ENCODE measurements at places on chromosomes 1 and 21.

DNA sequence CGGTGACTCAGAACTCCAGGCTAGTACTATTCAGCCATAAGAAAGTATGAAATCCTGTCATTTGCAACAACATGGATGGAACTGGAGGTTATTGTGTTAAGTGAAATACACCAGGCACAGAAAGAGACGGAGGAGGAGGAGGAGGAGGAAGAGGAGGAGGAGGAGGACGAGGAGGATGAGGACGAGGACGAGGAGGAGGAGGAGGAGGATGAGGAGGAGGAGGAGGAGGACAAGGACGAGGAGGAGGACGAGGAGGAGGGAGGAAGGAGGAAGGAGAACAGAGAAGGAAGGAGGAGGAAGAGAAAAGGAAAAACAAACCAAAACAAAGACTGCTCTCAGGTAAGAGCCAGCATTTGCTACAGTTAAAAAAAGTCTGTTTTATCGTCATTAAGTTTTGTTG lies 178.7 kb downstream of the NPHP4 start:
- no peak for DNase-seq

DNA sequence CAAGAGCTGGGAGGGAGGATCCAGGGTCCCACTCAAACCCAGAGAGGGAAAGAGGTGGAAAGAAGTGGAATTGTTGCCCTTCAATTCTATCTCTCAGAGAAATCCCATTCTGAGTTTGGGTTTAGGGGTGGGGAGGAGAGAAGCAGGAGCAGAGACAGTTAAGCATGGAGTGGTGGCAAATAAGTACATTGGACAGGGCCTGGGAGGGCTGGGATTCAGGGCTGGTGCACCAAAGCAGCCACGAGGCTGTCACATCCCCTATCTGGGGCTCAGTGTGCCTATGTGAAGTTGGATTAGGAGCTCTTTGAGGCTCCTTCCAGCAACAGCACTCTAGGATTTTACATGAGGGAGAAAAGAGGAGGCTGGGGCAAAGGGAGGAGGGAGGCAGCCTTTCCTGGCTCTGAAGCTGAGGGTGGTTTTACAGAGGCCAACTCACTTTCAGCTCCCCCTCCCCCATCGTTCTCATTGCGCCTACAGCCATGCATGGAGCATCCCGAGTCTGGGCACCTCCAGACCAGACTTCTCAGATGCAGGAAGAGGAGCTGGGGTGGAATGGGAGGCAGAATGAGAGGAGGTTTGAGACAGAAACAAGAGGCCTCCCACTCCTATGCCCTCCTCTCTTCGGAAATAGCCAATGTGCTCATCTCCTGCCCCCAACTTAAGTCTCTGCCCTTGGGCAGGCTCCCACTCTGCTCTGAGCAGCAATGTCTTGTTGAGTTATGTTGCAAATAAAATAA lies 3.0 kb upstream of the SYT6 start:
- no peak for DNase-seq

DNA sequence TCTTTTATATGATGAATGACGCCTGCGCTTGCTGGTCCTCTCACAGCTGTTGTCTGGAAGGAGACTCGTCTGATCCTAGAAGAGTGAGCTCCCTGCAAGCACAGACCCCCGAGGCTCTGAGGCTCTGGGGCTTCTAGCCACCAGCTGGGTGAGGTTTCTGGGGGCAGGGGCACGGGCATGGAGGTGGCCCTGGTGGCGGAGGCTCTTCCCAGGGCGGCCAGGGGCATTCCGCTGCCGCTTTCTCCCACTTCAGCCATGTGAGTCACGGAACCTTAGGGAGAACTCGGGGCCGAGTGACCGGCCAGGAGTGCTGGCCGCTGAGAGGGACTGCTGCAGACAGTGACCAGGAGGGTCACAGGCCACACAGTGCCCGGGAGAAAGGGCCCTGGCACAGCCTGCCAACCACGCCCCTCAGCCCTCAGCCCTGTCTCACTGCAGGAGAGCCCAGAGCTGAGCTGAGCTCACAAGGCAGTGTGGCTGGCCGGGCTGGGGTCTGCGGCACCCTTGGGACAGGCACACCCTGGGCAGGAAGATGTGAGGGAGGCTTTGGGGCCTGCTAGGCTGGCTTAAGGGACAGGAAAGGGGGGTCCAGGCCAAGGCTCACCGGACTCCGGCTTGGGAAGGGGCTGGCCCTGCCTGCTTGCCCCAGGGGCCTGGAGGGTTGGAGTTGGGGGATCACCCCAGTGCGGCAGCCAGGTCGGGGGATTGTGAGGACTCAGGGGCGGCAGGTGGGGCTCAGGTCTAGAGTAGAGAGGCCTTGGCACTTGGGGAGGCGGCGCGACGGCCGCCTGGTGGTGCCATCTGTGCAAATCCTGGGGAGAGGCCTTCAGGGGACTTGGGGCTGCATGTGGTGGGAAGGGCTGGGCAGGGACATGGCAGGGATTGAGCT lies 35.7 kb downstream of the MORN1 start:
- DNase-seq = no peak

GRCh38 chr1:111648806-111649205 lies 29.2 kb downstream of the RAP1A start:
- no peak for DNase-seq

- DNase-seq = no peak
Observed at GRCh38 chr21:32653326-32653901, 41.2 kb upstream of the CFAP298 start.

GRCh38 chr1:227213426-227213825 lies 104.9 kb downstream of the CDC42BPA start:
- DNase-seq = no peak

DNA sequence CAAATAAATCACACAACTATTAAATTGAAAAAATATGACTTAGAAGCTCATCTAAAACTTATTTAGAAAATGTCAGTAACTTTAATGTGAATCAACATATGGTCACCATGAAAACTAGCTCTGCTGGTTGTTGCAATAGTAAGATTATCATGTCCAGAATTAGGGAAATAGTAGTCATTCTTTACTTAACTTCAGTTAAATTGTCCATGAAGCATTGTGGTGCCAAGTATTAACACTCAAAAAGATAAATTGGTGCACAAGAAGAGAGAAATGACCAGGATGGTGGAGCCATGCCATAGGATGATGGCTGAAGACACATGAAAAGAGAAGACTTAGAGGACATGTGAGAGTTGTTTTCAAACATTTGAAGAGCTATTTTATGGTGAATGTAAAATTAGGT lies 130.2 kb upstream of the PTGFR start:
- no peak for DNase-seq

Measured in activated T-cell treated with anti-CD3 and anti-CD28 coated beads, Interleukin-2, amount 50 U/mL, for 4 hours (primary cell).